ENCODE measurements at places on chromosomes 16 and 17. TPM values are rescaled to one million over a fixed set of nuclear protein-coding genes. Genes with fewer than 3 reads are reported as not detected.

DNA sequence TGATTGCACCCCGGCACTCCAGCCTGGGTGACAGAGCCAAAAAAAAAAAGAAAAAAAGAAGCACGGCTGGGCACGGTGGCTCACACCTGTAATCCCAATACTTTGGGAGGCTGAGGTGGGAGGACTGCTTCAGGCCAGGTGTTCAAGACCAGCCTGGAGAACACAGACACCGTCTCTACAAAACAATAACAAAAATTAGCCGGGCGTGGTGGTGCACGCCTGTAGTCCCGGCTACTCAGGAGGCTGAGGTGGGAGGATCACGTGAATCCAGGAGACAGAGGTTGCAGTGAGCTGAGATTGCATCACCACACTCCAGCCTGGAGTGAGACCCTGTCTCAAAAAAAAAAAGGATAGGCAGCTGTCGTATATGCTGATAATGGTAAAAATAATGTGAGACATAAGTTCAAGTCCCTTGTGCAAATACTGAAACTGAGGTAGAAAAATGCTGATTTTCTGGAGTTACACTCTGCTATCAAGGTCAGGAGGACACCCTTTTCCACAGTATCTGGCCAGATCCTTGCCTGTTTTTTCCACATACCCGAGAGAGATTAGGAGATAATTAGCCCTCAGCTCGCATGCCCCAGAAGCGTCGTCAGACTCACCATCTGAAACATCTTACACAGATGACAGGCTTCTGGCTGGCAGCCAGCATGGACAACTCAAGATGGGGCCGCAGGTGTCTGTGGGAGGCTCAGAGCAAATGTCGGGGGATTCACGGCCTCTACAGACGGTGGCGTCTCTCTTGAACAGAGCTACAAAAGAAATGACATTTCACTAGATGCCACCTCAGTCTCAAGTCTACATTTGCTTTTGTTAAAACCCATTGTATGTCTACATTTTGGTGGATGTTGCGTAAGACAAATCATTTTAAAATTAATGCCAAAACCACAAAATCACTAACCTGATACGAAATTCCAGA lies 36.8 kb downstream of the WDR45B start:
- no peak for DNase-seq

GRCh38 chr16:30957456-30958174 lies at the start of gene SETD1A:
TSS of gene SETD1A (plus strand) at chr16:30957754. CDS start at chr16:30958732, 978 bp downstream.
- peak; percentile 91 for DNase-seq

DNA sequence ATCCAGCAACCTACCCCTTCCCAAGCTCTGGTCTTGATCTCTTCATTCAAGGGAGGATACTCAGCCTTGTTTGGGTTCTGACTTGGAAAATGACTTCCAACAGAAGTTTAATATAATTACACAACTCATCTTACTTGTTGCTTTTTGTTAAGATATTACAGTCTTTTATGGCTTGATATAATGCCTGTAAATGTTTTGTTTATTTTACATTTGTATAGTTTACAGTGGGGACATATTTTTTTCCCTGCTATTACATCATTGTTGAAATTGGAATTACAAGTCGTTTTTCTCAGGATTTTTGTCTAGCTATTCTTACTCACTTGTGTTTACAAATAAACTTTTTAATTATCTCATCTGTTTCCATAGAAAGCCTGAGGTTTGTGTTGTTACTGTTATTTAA lies 436.0 kb downstream of the CNTNAP4 start:
- no peak for DNase-seq

DNA sequence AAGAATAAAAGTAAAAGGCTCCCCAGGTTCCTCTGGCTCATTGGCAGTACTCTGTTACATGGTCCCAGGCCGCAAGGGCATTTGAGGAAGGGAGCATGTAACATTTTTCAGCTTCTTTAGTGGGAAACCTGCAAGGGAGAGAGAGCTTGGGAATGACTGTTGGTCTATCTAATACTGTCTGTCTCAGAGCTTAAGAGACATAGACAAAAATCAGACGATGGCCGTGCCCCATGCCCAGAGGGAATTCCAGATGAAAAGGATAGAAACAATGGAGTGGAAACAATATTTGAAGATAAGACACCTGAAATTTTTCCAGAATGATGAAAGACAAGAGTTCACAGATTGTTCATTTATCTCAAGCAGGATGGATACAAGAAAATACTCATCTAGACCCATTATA lies 48.1 kb upstream of the ADORA2B start:
- no peak for DNase-seq

CACNG1 gene
- 0.06 TPM for total RNA-seq

GRCh38 chr17:44981221-44981968 lies 13.3 kb upstream of the C1QL1 start:
- DNase-seq: peak; percentile 64

- no peak for DNase-seq
These were observed at the start of gene MT1A for GRCh38 chr16:56637814-56638750. TSS of gene MT1A (plus strand) at chr16:56638666. CDS start at chr16:56638739, 73 bp downstream.

DNA sequence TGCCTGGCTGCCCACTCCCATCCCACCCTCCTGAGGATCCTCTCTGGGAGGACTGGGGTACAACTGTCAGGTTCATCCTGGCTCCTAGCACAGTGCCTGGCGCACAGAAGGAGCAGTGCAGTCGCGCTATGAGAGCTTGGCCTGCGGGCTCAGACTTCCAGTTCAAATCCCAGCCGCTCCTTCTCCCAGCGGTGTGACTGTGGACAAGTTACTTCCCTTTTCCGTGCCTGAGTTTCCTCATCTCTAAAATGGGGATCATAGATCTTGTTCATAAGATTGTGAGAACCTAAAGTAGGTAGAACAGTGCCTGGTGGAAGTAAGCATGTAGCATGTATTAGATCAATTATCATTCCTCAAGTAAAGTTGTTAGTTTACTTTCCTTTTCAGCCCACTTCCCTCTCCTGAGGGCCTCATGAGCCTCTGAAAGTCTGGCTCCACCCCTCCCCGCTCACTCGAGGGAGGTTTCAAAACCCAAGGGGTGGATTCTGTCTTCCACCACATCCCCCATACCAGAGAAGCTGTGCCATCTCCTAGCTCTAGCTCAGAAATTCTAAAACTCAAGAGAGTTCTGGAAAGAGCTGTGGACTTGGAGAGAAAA lies 19.9 kb upstream of the COL1A1 start:
- DNase-seq: no peak

DNA sequence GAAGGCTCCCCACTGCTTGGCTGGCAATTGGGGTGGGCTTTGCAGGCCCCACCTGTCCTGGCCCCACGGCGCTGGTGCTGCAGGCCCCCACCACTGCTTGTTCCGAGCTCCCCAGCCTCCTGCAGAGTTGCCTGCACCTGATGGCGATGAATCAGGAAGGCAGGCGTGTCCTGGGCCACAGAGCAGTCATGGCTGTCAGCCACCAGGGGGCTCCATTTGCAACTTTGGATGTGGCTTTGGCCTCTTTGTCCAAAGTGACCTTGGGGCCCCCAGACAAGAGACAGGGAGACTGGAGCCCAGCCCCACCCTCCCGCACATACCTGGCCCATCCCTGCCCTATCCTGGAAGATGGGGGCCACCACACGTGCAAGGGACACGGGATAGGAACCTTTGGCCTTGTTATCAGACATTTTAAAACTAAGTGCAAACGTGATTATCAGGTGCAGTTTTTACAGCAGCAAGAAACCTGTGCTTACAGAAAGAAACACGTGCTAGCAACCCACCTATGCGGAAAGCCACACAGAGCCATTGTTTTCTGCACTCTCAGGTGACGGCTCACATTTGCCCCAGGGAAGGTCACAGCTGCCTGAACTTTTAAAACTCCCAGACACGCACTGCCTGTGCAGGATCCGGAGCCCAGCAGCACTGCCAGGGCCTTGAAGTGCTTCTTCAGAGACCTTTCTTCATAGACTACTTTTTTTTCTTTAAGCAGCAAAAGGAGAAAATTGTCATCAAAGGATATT lies at the start of gene DNASE1:
DNASE1 (plus strand) TSS at position 443 of the 743 bp plus-strand sequence. CDS start 683 bp downstream, outside the sequence.
- DNase-seq: peak; percentile 62

GRCh38 chr16:67709050-67709449 lies 10.1 kb downstream of the GFOD2 start:
- no peak for DNase-seq

GRCh38 chr17:57338257-57338914 lies 82.1 kb downstream of the MSI2 start:
- DNase-seq: no peak

DNA sequence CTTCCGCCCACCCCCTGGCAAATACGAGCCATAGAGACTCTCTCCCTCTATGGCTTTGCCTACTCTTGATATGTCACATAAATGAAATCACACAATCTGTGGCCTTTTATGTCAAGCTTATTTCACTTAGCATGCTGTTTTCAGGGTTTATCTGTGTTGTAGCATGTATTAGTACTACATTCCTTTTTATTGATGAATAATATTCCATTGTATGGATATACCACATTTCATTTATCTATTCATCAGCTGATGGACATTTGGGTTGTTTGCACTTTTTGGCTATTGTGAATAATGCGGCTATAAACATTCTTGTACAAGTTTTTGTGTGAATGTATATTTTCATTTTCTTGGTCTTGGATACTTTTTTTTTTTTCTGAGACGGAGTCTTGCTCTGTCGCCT lies 37.0 kb upstream of the DHX8 start:
- DNase-seq: no peak

FGF11 gene
- 0.23 TPM for total RNA-seq

DNA sequence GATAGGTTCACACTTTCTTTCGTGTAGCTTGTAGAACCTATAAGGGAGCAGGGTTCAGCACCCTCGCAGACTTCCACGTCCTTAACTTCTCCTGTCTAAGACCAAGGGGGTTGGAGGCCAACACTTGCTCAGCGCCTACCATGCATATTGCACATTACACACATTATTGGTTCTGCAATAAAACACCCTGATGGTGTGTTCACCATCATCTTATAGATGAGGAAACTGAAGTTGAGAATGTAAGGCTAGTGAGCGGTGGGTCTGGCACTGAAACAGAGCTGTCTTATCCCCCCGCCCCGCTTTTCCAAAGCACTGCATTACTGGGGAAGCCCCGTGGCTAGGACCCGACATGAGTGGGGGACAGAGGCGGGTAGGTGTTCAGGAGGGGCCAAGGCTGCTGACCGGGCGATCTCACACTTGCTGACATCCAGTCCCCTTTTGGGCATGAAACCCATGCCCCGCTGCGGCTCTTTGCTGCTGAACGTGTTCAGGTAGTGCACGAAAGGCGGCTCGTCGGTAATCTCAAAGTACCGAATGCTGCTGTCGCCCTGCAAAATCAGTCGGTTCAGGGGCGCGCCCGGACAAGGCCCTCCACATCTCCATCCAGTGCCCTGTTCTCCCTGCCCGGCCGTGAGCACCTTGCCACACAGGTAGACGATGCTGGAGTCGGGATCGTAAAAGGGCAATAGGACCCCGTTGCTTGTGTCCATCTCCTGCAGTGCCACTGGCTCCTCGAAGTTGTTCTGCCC lies 6.2 kb downstream of the CORO6 start:
- no peak for DNase-seq

DNA sequence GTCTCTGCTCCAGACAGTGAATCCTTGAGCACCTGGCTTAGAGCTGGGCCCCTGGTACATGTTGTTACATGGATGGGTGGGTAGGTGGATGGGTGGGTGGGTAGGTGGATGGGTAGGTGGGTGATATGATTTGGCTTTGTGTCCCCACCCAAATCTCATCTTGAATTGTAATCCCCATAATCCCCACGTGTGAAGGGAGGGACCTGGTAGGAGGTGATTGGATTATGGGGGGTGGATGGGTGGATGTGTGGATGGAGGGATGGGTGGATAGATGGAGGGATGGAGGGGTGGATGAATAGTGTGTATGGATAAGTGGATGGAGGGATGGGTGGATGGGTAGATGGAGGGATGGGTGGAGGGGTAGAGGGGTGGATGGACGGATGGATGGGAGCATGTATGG lies 26.6 kb upstream of the NPTX1 start:
- no peak for DNase-seq

- peak; percentile 93 for DNase-seq
These were observed 22.6 kb upstream of the MPHOSPH6 start for GRCh38 chr16:82192665-82193064.

DNA sequence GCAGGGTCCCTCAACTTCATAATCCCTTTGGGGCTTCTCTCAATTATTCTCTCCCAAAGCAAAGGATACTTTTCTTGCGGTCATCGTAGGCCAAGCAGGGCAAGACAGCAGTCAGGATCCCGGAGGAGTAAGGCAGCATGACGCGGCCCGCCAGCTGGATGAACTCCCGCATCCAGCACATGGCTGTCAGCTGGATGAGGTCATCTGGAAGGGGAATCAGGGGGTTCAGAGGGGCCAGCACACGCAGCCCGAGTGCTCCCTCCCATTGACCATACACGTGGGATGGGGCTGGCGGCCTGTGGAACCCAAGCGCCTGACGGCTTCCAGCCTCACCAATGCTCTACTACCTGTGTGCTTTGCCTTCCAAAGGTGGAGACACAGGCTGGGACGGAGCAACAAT lies 19.2 kb downstream of the VAC14 start:
- DNase-seq: no peak

GRCh38 chr16:82756283-82756599 lies 129.5 kb downstream of the CDH13 start:
- peak; percentile 58 for DNase-seq
